ENCODE measurements at places on chromosomes 4 and X.

DNA sequence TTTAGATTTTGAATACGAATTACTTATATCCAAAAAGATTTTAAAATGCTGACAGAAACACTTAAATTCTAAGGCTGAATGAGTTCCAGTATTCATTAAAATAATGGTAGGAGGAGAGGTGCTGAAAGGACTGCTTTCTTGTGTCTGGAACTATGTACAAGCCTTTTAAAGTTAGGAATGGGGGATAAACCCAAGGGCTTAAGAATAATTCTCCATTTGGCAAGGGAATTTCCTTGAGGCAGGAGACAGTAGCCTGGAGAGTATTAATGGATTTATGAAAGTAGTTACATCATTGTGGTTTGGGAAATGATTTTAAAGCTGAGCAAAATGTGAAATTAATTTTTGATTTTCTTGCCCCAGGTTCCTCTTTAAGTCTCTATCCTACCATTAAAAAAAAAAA is 266.5 kb upstream of the KCNIP4 start:
- H3K27me3 ChIP-seq: no peaks in the 10 kb centered on the region
- H3K4me3 ChIP-seq: no peak overlapping the region
- no peaks in the 10 kb centered on the region for H3K4me1 ChIP-seq
- no peak for DNase-seq
- H3K36me3 ChIP-seq: no peaks in the 10 kb centered on the region
- no peak overlapping the region for H3K27ac ChIP-seq

DNA sequence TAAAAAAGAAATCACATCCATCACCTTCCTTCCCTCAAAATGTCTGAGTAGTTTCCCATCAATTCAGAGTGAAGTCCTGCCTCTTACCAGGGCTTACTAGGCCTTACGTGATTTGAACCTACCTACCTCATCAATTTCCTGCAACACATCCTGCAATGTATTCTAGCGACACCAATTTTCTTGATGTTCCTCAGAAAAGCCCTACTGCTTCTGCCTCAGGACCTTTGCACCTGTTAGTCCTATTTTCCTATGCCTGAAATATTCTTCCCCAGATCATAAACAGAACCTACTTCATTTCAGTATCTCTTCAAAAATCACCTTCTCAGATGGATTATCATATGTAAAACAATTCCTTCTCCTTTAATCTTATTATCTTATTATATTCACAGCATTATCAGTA is 52.8 kb downstream of the ZAR1 start:
- no peak overlapping the region for H3K27ac ChIP-seq
- no peaks in the 10 kb centered on the region for H3K4me1 ChIP-seq
- no peak overlapping the region for H3K4me3 ChIP-seq
- no peaks in the 10 kb centered on the region for H3K27me3 ChIP-seq

DNA sequence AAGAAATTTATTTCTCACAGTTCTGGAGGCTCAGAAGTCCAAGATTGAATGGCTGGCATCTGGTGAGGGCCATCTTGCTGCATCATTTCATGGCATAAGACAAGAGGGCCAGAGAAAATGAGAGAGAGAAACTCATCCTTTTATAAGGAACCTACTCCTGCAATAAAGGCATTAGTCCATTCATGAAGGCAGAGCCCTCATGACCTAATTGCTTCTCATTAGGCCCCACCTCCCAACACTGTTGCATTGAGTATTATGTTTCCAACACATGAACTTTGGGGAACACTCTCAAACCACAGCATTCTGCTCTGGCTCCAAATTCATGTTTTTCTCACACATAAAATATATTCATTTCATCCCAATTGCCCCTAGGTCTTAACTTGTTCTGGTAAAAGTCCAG is 14.2 kb downstream of the RNF175 start:
- no peak overlapping the region for H3K4me3 ChIP-seq
- DNase-seq: no peak
- H3K27me3 ChIP-seq: no peaks in the 10 kb centered on the region
- H3K36me3 ChIP-seq: no peaks in the 10 kb centered on the region

- H3K4me1 ChIP-seq: peaks cover 8% of the 10 kb centered on the region
- H3K27me3 ChIP-seq: no peaks in the 10 kb centered on the region
- no peak overlapping the region for H3K27ac ChIP-seq
- no peak overlapping the region for H3K4me3 ChIP-seq
Measured at GRCh38 chrX:154738011-154738738, 12.7 kb downstream of the GAB3 start.

GRCh38 chr4:134695433-134695832 is 493.8 kb upstream of the PABPC4L start:
- H3K27ac ChIP-seq: no peak overlapping the region
- H3K27me3 ChIP-seq: no peaks in the 10 kb centered on the region
- H3K4me1 ChIP-seq: no peaks in the 10 kb centered on the region
- no peak for DNase-seq
- H3K4me3 ChIP-seq: no peak overlapping the region

- peaks cover 11% of the 10 kb centered on the region for H3K4me1 ChIP-seq
- H3K4me3 ChIP-seq: no peak overlapping the region
- DNase-seq: no peak
- H3K36me3 ChIP-seq: no peaks in the 10 kb centered on the region
- no peak overlapping the region for H3K27ac ChIP-seq
- no peaks in the 10 kb centered on the region for H3K27me3 ChIP-seq
Measured at GRCh38 chr4:6891436-6892170, 18.0 kb upstream of the TBC1D14 start.

- H3K27ac ChIP-seq: no peak overlapping the region
- H3K36me3 ChIP-seq: no peaks in the 10 kb centered on the region
- DNase-seq: no peak
- H3K4me3 ChIP-seq: no peak overlapping the region
- H3K4me1 ChIP-seq: no peaks in the 10 kb centered on the region
- no peaks in the 10 kb centered on the region for H3K27me3 ChIP-seq
Measured at GRCh38 chrX:118181030-118181429, 64.4 kb upstream of the KLHL13 start.

DNA sequence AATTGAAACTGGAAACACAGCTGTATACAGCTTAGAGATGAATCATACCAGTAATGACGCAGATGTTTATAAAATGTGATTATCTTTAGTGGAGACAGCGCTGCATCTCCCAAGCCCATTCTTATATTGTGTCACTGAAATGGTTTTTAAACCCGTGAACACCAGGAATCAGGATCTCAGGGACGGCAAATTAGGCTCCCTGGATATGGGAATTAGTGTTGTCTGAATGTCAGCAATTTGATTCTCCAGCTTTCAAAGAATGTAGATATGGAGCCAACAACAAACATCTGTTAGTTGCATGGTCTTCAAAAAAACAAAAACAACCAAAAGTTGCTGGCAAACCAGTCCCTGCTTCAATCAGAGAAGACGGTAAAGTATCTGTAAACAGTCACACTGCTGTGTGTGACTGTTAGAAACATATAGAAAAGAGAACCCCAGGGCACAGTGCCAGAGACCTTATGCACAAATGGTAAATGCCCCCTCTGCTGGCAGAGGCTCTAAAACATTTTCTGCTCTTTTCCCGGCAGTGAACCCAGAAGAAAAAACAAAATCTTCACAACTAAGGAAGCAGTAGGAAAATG is 351.9 kb upstream of the FTHL17 start:
- H3K4me1 ChIP-seq: no peaks in the 10 kb centered on the region
- DNase-seq: no peak
- H3K36me3 ChIP-seq: no peaks in the 10 kb centered on the region
- no peaks in the 10 kb centered on the region for H3K27me3 ChIP-seq

- no peak for DNase-seq
- H3K4me3 ChIP-seq: no peak overlapping the region
- no peaks in the 10 kb centered on the region for H3K4me1 ChIP-seq
- no peak overlapping the region for H3K27ac ChIP-seq
- no peaks in the 10 kb centered on the region for H3K27me3 ChIP-seq
Measured at GRCh38 chrX:78199851-78200250, 60.4 kb upstream of the TAF9B start.

- DNase-seq: no peak
- no peaks in the 10 kb centered on the region for H3K4me1 ChIP-seq
- no peak overlapping the region for H3K4me3 ChIP-seq
- no peak overlapping the region for H3K27ac ChIP-seq
Measured at GRCh38 chr4:87375719-87376291, 15.2 kb downstream of the HSD17B11 start.

DNA sequence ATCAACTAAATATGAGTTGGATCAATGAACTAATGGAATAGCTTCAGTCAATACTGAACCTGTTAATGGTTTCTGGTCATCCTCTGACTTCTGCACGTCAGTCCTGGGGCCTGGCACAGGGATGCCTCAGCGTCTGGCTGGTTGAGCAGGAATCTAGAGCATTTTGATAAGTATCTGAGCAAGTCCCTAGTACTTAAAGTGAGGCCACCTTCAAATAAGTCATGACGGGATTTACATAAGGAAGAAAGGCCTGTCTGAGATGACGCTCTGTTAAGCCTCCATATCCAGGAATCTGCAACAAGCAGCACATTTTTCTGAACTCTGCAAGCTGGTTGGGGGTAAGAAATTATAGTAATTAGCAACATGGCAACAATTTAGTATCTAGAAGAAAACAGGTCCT is 83.2 kb upstream of the TBC1D9 start:
- H3K27ac ChIP-seq: no peak overlapping the region
- no peaks in the 10 kb centered on the region for H3K36me3 ChIP-seq
- DNase-seq: no peak
- no peaks in the 10 kb centered on the region for H3K4me1 ChIP-seq

- no peak for DNase-seq
- no peak overlapping the region for H3K4me3 ChIP-seq
- H3K27ac ChIP-seq: no peak overlapping the region
- no peaks in the 10 kb centered on the region for H3K4me1 ChIP-seq
- no peaks in the 10 kb centered on the region for H3K36me3 ChIP-seq
Measured at GRCh38 chrX:121114691-121115090, 67.3 kb downstream of the GLUD2 start.

- H3K4me3 ChIP-seq: no peak overlapping the region
- peak; percentile 8 for DNase-seq
- no peak overlapping the region for H3K27ac ChIP-seq
- H3K27me3 ChIP-seq: no peaks in the 10 kb centered on the region
Measured at GRCh38 chrX:7444967-7445366, 297.0 kb upstream of the PUDP start.

- no peaks in the 10 kb centered on the region for H3K27me3 ChIP-seq
- H3K4me3 ChIP-seq: no peak overlapping the region
- no peak for DNase-seq
- no peaks in the 10 kb centered on the region for H3K36me3 ChIP-seq
- no peaks in the 10 kb centered on the region for H3K4me1 ChIP-seq
Measured at GRCh38 chr4:2306773-2307410, 45.0 kb upstream of the MXD4 start.

- H3K4me3 ChIP-seq: no peak overlapping the region
- H3K4me1 ChIP-seq: no peaks in the 10 kb centered on the region
- H3K36me3 ChIP-seq: no peaks in the 10 kb centered on the region
- H3K27ac ChIP-seq: no peak overlapping the region
- DNase-seq: no peak
Measured at GRCh38 chrX:100939333-100939732, 10.6 kb upstream of the XKRX start.

DNA sequence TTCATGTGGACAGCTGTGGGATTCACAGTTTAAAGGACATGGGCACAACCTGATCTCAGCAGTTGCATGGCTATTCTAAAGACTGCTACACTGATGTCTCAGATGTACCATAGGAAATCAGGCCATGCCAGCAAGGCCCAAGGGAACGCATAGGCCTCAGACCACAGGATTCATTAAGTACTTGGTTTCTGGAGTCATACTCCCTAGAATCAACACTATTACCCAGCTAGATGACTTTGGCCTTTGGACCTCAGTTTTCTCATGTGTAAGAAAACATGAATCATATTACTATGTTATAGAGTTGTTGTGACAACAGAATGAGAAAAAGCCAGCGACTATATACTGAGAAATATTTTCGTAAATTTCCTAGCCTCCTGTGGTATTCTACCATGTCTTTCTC is 67.9 kb downstream of the NHS start:
- no peak overlapping the region for H3K27ac ChIP-seq
- no peaks in the 10 kb centered on the region for H3K27me3 ChIP-seq
- H3K36me3 ChIP-seq: no peaks in the 10 kb centered on the region
- H3K4me3 ChIP-seq: no peak overlapping the region

DNA sequence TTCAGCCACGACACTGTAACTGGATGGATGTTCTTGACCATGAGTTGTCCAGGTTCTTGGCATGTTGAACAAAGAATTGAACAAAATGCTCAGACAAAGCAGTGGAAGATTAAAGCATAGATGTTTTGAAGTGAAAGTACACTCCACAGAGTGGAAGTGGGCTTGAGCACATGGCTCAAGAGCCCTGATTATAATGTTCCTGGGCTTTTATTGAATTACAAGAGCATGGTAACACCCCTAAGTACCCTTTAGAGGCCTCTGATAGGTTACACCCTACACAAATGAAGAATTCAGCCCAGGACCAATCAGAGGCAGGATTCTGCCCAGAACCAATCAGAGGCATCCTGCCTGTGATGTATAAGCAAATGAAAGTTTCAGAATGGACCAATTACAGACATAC is 33.5 kb downstream of the SLC10A6 start:
- H3K4me3 ChIP-seq: no peak overlapping the region
- H3K27me3 ChIP-seq: no peaks in the 10 kb centered on the region

DNA sequence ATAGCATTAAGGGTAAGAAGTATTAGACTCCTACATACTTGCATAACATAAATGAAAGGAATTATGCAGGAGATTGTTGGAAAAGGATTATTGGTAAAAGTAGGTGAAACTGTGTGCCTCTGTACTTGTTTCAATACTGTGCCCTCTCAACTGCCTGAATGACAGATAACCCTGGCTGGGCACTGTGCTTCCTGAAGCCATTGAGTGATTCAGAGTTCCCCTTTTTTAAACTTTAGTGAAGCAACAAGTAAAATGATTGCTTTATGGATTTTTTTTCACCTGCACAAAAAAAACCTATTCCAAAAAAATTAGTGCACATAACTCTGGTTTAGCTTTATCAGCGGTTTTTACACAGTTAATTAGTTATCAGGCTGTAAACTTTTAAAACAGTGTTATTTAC is 204.8 kb downstream of the TRAM1L1 start:
- DNase-seq: no peak
- no peaks in the 10 kb centered on the region for H3K27me3 ChIP-seq
- no peak overlapping the region for H3K4me3 ChIP-seq
- H3K27ac ChIP-seq: no peak overlapping the region
- H3K36me3 ChIP-seq: no peaks in the 10 kb centered on the region
- H3K4me1 ChIP-seq: no peaks in the 10 kb centered on the region

DNA sequence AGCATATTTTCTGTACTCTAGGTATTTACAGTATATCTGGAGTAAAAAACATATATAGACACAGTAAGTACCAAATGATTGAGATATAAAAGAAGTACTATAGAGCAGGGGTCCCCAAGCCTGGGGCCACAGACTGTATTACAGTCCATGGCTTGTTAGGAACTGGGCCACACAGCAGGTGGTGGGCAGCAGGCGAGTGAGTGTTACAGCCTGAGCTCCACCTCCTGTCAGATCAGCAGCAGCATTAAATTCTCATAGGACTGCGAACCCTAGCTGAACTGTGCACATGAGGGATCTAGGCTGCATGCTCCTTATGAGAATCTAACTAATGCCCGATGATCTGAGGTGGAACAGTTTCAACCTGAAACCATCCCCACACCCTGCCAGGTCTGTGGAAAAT is 300.7 kb downstream of the NR3C2 start:
- H3K27me3 ChIP-seq: no peaks in the 10 kb centered on the region
- no peak for DNase-seq
- H3K4me3 ChIP-seq: no peak overlapping the region
- H3K4me1 ChIP-seq: no peaks in the 10 kb centered on the region
- no peaks in the 10 kb centered on the region for H3K36me3 ChIP-seq

- H3K36me3 ChIP-seq: no peaks in the 10 kb centered on the region
- no peak overlapping the region for H3K27ac ChIP-seq
- no peak for DNase-seq
Measured at GRCh38 chr4:24798036-24798610, 2.8 kb downstream of the SOD3 start.

All from GM12878 (cell line).